ENCODE measurements at places on chromosomes 1 and 21. TPM values are rescaled to one million over a fixed set of nuclear protein-coding genes. Genes with fewer than 3 reads are reported as not detected.

GRCh38 chr1:202791077-202791747 is 17.0 kb downstream of the KDM5B start:
- DNase-seq, result no peak

DNA sequence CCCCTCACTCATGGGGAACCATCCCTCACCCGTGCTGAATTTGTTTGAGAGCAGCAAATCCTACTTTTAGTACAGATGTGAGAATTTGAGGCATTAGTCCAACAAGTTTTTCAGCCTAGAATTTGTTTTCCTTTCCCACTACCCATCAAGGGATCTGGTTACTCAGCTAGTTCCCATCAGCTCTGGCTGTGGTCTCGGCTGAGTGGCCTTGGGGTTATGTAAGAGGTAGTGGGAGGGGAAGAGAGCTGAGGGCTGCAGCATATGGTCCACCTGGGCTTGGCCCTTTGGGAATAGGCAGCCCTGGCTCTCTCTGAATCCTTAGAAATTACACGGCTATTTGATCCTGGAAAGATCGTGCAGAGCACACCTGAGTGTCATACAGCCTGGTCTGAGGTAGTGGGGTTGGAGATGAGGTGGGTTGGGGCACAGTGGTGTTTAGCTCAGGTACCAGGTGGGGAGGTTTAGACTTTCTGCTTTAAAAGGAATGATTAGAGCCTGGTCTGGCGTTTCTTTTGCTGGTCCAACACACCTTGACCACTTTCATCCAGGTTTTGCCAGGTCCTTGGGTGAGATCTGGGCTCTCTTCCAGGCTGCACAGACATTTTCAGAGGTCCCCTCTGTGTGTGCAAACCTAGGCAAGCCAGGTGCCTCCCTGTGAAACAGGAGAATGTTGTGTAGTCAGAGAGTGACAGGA is 4.2 kb downstream of the GSTM4 start:
- DNase-seq, result no peak

DNA sequence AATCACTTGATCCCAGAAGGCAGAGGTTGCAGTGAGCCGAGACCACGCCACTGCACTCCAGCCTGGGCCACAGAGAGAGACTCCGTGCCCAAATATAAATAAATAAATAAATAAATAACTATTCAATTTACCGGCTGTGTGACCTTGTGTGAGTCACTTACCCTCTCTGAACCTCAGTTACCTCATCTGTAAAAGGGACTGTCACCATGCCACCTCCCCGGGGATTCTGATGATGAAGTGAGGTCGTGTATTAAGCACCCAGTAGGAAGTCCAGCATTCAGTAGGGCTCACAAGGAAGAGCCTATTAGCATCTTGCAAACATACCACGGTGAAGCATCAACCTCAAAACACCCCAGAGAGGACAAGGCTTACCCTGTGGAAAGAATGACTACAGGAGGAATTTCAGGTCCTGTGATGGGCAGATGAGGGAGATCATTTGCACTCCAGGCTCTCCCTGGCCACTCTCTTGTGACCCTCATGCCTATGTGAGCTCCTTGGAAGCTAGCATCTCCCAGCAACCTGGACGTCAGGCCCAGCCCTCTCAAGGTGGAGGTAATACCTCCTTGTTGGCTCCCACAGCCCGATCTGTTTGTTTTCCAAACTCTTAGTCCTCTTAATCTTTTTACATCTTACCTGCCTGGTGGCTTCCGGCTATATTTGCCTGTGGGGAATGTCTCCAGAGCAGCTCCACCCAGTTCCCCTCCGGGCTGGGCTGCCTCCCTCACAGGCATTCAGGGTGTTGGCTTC is 7.6 kb upstream of the C1QA start:
- DNase-seq, result no peak

- no peak for DNase-seq
These were observed 66.1 kb upstream of the WNT4 start for GRCh38 chr1:22208973-22209378.

Gene VCAM1
- not detected for total RNA-seq

Gene PRDM16
- not detected for total RNA-seq

Gene MATN1
- 0.31 TPM for total RNA-seq
